ENCODE measurements at places on chromosomes 16 and 17.

DNA sequence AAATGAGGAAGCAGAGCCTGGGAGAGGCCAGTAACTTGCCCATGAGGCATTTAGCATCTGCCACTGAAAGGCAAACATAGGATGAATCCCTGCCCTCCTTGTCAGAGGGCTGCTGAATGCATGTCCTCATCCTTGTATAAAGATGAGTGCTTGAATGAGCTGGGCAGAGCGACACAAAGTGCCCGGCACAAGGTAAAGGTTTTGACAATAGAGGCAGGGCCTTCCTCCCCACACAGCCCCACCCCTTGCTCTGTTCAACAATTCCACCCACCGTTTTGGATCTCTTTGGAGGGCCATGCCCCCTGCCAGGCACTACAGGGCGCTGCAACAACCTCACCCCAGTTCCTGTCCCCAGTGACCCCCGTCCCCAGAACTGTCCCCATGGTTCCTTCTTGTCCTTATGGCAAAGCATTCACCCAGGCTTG is 1.4 kb upstream of the KRT19 start:
- no peak for DNase-seq

DNA sequence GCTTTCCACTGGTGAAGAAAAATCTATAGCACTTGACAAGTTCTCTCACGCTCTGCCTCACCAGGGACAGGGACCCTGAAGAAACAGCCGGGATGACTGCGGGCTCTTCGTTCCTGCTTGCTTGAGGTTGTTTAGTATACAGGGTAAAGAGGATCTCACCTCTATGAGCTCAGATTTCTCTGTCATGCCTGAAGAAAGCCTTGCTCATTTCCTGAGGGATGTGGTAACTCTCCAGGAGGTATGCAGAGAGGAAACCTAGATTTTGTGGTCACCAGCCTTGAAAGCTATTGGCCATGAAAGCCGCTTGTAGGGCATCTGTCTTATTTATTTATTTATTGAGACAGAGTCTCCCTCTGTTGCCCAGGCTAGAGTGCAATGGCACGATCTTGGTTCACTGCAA is 23.2 kb downstream of the USP43 start:
- DNase-seq, result peak; percentile 40

DNA sequence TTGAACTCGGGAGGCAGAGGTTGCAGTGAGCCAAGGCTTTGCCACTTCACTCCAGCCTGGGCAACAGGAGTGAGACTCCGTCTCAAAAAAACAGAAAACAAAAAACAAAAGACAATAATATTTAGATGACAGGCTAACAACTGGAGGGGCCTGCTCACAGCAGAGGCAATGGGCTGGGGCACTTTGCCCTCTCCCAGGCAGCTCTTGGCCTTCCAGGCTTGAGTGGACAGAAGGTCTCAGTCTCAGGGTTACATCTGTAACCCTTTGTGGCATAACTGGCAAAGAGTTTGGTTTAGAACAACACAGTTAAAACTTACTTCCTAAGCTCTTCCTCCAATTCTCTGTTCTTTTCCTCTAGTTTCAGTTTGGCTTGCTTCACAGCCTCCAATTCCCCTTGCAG is 114.9 kb downstream of the SPAG9 start:
- DNase-seq, result no peak

DNA sequence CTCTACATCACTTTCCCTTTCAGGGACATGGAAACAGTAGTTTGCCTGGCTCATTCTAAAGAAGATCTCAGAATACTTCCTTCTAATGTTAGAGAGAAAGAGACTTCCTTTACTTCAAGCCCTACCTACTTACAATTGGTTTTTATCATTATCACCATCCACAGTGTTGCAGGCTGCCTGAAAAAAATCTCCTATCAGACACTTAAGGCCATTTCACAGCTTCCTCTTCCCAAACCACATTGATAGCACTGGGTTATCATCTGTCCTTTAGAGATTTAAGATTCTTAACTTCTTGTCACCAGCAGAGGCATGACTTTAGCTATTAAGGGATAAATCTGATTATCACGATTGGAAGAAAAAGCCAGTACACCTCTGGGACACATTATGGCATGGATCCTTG is 178.5 kb upstream of the TBX2 start:
- peak; percentile 79 for DNase-seq

- DNase-seq, result no peak
Measured at GRCh38 chr16:8877894-8878522, 4.1 kb upstream of the LITAFD start.

DNA sequence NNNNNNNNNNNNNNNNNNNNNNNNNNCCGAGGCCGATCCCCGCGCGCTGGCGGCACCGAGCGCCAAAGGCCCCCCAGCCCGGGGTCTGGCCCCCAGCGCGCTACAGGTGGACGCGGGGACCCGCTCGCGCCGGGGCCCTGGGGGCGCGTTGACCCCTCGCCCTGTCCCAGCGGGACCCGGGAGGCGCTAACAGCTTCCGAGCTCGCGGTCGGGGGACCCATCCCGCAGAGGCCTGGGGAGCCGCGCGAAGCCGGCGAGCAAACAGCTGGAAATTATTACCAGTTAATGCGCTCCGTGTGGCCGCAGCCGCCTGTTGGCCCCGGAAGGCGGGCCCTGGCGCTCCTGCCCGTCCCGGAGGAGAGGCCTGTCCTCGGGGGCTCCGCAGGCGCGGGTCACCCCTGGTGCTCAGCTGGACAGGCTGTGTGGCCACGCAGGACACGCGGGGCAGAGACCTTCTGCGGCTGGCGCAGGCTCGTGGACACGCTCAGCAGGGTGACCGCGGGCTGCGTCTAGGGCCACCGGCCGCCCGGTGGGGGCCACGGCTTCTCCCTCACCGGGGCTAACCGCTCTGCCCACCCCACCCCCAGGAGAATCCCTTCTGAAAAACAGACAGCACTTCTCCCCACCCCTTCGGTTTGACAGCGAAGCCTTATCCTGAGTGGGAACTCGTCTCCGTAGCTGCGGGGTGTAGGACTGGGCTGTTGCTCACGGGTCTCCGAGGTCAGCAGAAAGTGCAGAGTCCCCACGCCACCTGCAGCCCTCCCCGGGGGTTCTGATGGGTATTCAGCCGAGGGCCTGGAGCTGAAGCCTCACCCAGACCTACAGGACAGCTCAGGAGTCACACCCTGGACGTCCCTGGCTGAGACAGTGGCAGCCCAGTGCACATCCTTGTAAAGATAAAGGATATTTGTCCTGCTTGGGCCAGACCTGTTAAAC is 138.7 kb upstream of the RPH3AL start:
- DNase-seq, result peak; percentile 41

DNA sequence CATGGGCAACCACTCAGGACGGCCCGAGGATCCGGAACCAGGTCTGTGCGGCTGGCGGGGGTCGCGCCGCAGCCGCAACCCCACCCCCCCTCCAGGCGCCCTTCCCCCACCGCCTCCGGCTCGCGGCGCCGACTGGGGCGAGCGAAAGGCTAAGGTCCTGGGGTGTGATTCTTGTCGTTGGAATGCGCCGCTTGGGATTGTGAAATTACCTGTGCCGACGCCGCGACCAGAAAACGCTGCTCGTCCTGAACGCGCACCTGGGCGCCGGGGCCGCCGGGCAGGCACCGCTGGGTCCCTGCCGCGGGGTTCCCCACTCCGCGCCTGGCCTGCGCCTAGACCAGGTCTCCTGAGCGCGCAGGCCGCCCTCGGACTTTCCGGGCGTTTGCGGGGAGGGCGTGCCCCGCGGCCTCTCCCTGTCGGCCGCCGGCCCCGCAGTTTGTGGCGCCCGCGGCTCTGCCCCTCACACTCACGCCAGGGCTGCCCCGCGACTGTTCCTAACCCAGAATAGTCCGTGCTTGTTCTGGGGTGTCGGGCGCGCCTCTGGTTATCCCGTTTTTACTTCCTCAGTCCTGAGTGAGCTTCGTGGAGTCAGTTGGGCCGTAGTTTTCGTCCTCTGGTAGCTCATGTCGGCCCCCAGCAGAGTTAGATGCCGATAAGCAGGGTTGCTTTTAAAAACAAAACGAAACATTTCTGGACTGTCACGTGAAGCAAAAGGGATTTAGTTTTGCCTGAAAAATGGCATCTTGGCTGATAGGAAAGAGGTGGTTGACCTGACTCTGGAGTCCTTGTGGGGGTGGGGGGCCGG is 147.2 kb downstream of the SPECC1 start:
- peak; percentile 30 for DNase-seq

DNA sequence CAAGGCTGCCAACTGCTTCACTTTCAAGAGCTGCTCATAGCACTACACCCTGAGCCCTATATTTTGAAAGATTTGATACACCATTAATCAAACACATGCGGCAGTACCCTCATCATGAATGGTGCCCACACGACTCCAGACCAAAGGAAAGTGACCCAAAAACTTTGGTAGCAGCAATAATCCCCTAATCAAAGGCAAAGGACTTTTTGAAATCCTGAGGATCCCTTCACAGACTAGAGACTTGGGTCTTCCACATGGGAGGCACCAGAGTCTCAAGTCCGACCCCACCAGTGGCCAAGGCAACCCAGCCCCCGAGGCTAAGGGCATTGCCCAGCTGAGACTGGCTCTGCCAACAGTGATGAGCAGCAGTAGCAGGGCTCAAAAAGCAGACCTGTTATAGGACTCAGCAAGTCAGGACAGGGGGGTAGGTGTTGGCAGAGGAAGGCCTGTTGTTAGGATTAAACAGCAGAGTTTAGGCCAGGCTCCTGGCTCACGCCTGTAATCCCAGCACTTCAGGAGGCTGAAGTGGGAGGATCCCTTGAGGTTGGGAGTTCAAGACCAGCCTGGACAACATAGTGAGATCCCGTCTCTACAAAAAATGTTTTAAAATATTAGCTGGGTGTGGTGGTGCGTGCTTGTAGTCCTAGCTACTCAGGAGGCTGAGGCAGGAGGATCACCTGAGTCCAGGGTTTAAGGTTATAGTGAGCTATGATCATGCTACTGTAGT is 3.2 kb downstream of the TRIM25 start:
- no peak for DNase-seq

- DNase-seq, result no peak
Measured at GRCh38 chr17:70343114-70343513, 173.8 kb downstream of the KCNJ2 start.

- peak; percentile 47 for DNase-seq
Measured at GRCh38 chr17:82334622-82335394, 1.2 kb upstream of the SECTM1 start.

DNA sequence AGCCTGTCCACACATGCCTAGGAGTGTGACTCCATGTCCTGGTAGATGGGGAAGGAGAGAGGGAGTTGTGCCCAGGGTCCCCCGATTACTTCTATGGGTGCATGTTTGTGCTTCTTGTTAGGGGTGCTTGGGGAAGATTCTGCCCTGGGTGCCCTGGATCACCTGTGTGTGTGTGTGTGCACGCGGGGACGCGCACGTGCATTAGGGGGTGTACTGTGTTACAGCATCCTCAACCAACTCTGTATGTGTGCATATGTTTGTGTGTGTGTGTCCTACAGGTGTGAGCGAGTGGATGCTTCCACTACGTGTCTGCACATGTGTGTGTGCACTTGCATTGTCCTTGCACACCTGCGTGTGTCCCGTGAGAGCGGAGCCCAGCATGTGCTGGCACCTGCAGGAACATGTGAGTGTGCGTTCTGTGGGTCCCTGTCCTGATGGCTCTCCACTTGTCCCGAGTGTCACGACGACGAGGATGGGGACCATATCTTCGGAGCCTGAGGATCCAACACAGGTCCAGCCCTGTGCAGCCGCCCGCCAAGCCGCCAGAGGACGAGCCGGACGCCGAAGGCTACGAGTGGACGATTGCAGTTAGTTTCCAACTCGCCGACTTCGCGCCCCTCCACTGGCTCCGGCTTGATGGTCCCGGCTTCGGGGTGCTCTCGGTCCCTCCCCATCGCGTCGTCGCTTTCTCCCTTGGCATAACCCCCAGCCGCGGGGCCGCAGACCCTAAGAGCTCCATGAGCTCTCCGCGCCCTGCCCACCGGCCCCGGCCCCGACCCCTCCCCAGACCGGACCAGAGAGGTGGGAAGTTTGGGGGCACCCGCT is 6.0 kb upstream of the TBC1D3B start:
- no peak for DNase-seq

GRCh38 chr17:63405741-63406261 is 40.3 kb downstream of the CYB561 start:
- DNase-seq, result peak; percentile 69

DNA sequence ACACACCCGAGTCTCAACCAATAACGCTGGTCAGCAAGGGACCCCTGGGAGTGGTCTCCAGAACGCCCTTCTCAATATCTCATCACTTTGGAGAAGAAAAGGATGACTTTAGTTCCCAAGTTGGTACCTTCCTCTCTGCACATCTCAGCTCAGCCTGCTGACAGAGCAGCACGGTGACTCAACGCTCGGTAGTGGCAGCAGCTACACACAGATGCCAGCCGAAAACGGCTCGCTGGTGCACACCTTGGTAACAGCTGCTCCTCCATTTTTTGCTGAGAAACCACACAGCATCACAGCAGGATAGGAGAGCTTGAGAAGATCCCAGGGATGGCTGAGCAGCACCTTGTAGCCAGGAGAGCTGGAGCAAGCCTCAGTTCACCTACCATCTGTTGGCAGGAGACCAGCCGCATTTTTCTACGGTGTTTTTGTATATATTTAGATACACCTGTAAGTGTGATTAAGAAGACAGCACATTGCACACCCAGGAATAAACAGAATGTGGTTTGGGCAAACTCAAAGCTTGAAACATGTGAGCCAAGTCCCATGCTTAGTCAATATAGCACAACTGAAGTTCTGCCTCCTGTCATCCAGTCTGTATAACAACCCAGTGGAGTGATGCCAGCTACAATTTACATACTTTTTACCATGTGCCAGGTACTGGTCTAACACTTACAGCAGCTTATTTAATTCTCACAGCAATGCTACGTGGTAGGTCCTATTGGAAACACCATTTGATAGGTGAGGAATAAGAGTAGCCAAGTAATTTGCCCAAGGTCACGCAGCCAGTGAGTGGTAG is 83.8 kb upstream of the ERCC4 start:
- DNase-seq, result no peak

GRCh38 chr16:9465161-9465560 is 373.7 kb downstream of the HAPSTR1 start:
- no peak for DNase-seq

DNA sequence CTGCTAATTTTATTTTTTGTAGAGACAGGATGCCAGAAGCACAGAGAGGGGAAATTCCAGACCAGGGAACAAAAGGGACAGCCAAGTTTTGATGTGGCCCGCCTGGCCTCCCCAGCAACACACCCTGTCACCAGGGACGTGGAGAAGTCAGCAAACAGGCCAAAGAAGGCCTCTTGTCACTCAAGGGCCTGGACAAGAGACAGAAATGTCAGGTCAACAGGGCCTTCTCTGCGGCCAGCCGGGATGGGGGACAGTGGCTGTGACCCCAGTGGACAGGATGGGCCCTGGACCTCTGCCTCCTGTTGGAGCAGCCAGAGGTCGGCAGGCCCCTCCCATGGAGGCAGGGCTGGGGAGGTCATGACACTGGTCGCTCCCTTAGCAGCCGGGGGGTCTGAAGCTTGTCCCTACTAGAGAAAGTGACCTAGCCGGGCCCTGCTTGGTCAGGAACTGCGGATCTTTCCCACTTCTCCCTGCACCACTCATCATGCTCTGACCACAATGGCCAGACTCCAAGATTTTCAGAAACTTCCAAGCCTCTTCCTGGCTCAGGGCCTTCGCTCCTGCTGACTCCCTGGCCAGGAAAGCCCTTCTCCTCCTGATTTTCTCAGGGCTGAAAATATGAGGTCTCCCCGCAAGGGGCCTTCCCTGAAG is 9.2 kb upstream of the TVP23A start:
- DNase-seq, result no peak
